ENCODE measurements at places on chromosomes 6 and 20.
A peak's percentile ranks its signal among the peaks of the same experiment; 100 is the strongest.

DNA sequence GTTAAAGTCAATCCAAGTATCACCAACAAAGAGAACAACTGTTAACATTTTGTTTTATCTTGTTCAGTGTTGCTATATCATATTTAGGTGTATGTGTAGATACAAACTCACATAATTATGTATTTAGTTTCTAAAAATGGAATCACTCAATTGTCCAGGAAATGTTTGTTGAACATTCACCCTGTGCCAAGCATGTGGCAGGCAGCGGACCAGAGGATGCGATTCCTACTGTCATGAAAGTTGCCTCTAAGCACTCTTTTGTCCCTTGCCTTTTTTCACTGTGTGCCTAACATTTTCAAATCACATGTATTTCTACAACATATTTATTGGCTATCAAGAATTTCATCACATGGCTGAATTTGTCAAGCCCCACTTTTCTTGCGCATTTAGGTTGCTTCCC lies 16.9 kb upstream of the TGM2 start:
- no peak for DNase-seq

DNA sequence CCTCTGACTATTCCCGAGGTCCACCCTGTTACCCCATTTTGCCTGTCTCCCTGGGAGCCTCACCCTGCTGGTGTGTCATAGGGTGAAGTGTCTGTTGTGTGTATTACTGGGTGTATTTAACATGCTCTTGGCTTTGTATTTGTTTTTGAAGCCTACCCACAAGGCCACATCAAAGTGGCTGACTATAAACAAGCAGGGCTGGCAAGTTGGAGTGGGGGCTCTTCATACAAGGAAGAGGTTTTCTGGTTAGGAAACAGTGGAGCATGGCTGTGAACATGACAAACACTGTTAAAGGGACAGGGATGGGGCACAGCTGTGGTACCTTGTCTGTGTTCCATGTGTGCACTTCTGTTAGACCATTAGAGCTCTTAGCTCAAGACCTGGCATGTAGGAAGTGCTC lies 26.3 kb downstream of the HECA start:
- DNase-seq = peak; percentile 82

- DNase-seq = no peak
Observed at GRCh38 chr6:148890096-148890495, 143.3 kb downstream of the UST start.

DNA sequence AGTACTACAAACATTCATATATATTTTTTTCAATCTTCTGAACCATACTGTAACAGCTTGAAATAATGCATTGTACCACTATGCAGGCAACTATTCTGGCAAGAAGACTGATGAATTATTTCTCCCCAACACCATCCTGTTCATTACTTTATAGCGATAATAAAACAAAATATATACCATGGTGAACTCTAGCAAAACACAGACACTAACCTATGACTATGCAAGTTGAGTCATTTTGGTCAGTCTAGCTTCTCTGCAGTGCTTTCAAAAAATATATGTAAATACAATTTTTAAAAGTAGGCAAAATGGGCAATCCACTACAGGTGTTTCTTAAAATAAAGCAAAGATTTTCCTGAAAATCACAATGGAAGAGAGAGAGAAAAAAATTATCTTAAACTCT lies 20.3 kb downstream of the PHIP start:
- DNase-seq = no peak

DNA sequence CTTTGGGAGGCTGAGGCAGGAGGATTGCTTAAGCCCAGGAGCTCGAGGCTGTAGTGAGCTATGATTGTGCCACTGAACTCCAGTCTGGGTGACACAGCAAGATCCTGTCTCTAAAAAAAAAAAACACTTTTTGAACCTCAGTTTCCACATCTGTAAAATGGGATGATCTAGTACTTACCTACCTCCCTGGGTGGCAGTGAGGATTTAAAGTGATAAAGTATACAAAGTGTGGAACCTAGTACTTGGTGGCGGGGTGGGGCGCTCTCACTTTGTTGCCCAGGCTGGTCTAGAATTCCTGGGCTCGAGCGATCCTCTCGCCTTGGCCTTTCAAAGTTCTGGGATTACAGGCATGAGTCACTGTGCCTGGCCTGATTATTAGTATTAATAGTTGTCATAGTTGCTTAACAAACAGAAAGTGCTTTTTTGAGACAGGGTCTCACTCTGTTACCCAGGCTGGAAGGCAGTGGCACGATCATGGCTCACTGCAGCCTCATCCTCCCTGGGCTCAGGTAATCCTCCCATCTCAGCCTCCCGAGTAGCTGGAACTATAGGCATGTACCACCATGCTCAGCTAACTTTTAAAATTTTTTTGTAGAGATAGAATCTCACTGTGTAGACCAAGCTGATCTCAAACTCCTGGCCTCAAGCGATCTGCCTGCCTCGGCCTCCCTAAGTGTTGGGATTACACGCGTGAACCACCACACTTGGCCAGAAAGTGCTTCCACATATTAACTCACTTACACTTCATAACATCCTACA lies 7.0 kb upstream of the PLTP start:
- DNase-seq = no peak

- DNase-seq = no peak
Observed at GRCh38 chr6:169074526-169074925, 179.1 kb downstream of the THBS2 start.

- no peak for DNase-seq
Observed at GRCh38 chr6:108463784-108464183, 96.9 kb upstream of the FOXO3 start.

DNA sequence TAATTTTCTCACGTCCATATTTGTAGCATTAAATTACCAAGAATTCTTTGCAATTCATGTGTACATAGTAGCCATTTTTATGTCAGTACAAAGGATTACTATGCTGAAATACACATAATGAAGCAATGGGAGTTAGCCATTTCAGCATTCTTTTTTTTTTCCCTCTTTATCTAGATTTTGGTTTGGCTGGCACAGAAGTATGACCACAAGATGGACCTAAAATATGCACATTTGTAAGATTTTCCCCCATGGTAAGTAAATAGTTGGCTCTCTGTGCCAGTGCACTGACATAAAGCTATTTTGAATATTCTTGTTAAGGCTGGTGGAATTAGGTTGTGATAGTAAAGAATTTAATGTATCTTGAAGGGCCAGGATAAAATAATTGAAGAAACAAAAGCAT lies 486.1 kb upstream of the BTBD3 start:
- no peak for DNase-seq

DNA sequence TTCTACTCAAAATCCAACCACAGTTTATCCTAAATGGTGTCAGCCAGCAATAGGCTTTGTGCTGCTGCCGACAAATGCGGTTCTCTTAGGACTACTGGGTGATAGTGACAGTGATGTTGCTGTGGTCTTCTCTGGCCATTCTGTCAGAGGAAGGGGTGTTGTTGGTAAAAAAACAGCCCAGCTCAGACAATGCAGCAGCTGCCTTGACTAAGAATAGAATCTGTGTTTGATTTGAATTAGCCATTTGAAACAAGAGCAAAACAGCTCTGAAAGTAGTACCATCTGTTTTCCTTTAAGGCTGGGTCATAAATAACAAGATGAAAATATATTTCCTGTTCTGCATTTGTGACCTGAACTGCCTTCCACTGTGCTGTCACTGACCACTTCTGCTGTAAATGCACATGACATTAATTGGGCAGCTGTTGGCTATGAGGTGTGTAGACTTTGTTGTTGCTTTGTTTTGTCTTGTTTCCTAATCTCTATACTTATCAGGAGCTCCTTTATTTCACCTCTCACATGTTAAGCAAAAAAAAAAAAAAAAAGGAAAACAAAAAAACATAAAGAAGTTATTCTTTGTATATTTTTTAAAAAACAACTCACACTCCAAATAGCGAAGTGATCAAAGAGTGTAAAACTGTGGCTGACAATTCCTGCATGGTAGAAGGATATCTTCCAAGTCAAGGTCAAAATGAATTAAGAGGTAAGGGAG lies 497.8 kb upstream of the ARID1B start:
- no peak for DNase-seq
